WTC11 (cell line): ENCODE measurements at places on chromosomes 5 and 9. TPM values are rescaled to one million over a fixed set of nuclear protein-coding genes. Genes with fewer than 3 reads are reported as not detected.

Gene SHOC1
- total RNA-seq = not detected in 3 replicates

- no peak overlapping the region for H3K27ac ChIP-seq
- no peaks in the 10 kb centered on the region for H3K4me1 ChIP-seq
Observed at GRCh38 chr5:145718956-145719355, 116.2 kb downstream of the PRELID2 start.

GRCh38 chr5:127358740-127359139 lies 68.1 kb downstream of the MEGF10 start:
- DNase-seq = no peak
- H3K36me3 ChIP-seq = no peaks in the 10 kb centered on the region
- peaks cover 11% of the 10 kb centered on the region for H3K4me1 ChIP-seq
- no peak overlapping the region for H3K4me3 ChIP-seq
- H3K27ac ChIP-seq = no peak overlapping the region

DNA sequence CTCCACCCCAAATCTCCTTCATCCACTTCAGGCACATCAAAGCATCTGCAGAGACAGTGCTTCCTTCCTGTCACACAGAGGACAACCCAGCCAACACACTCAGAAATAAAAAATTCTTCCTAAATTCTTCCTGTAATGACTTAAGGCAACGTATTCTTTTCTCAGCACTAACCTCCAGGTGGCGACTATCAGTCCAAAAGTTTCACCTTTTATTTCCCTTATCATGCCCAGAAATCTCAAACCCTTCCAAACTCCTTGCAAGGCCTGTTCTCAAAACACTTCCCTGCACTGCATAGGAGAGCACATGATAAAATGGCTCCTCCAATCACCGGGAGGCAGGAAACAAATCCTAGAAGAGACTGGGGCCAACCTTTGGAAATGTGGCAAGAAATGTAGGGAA lies 35.1 kb downstream of the SLIT3 start:
- H3K27me3 ChIP-seq = no peaks in the 10 kb centered on the region
- H3K4me3 ChIP-seq = no peak overlapping the region
- H3K36me3 ChIP-seq = peaks cover 2% of the 10 kb centered on the region; the same call in 1 of the 2 replicates
- H3K27ac ChIP-seq = no peak overlapping the region
- peaks cover 22% of the 10 kb centered on the region for H3K4me1 ChIP-seq
